ENCODE measurements at places on chromosomes 6 and 20. TPM values are rescaled to one million over a fixed set of nuclear protein-coding genes. Genes with fewer than 3 reads are reported as not detected.

The CAP2 gene
- not detected for total RNA-seq

The OOEP gene
- total RNA-seq: 0.47 TPM

The EYS gene
- total RNA-seq: not detected

The FAM83C gene
- total RNA-seq: not detected

The OR2J3 gene
- total RNA-seq: not detected

The CLVS2 gene
- total RNA-seq: not detected

The KHDC1L gene
- not detected for total RNA-seq

The HMGN3 gene
- total RNA-seq: 41.4 TPM

The SULF2 gene
- 1.4 TPM for total RNA-seq

The LY6G6F gene
- not detected for total RNA-seq

The FRK gene
- 0.04 TPM for total RNA-seq

The ABHD16B gene
- total RNA-seq: not detected

The RIOK1 gene
- 63.8 TPM for total RNA-seq

The KCNK15 gene
- 0.09 TPM for total RNA-seq

The CENPW gene
- 50.0 TPM for total RNA-seq

The PPP1R18 gene
- 149 TPM for total RNA-seq

The UBE3D gene
- total RNA-seq: 8.1 TPM

The BNIP5 gene
- total RNA-seq: not detected

The MARCKS gene
- 0.96 TPM for total RNA-seq

The SRSF12 gene
- 0.81 TPM for total RNA-seq

Measured in CD8-positive, alpha-beta memory T cell (primary cell).